ENCODE measurements at places on chromosomes 6 and 20. TPM values are rescaled to one million over a fixed set of nuclear protein-coding genes. Genes with fewer than 3 reads are reported as not detected.

DNA sequence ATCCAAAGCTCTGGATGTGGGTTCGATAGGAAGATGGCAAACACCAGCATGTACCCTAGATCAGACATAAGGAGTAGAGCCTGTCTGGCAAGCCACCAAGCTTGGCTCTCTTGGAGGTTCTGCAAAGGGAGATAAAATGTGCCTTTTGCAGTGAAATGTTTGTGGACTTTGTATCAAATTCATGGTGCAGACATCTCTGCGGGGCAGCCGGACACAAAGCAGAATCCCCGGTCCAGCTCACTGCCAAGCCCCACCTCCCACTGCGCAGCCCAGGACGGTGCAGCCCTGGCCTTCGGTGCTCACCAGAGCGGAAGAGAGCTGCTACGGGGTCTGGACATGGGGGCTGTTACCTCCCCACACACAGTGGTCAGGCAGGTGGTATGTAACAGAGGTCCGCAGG is 333.6 kb upstream of the JARID2 start:
- DNase-seq: no peak

- no peak for DNase-seq
Measured at GRCh38 chr6:152585236-152585635, 51.9 kb downstream of the SYNE1 start.

GRCh38 chr6:87938287-87938686 is 109.4 kb upstream of the SPACA1 start:
- no peak for DNase-seq

GRCh38 chr6:37477191-37477590 is 22.5 kb downstream of the CCDC167 start:
- DNase-seq: no peak

DNA sequence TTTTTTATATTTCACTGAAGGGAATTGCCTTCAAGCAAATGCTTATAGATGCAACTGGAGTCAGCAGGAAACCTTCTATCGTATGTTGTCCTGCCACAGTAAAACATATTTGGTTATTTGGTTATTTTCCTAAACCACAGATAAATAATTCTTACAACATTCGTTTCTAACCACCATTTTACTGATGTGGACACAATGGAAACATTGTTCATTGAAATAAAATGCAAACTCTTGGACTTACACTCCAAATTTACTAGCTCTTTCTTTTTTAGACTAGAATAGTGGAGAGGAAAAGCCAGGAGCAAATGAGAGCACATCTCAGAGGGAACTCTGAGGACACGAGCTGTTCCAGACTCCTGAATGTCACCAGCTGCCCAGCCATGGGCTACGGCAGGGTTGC is 114.8 kb downstream of the RPS12 start:
- DNase-seq: no peak

DNA sequence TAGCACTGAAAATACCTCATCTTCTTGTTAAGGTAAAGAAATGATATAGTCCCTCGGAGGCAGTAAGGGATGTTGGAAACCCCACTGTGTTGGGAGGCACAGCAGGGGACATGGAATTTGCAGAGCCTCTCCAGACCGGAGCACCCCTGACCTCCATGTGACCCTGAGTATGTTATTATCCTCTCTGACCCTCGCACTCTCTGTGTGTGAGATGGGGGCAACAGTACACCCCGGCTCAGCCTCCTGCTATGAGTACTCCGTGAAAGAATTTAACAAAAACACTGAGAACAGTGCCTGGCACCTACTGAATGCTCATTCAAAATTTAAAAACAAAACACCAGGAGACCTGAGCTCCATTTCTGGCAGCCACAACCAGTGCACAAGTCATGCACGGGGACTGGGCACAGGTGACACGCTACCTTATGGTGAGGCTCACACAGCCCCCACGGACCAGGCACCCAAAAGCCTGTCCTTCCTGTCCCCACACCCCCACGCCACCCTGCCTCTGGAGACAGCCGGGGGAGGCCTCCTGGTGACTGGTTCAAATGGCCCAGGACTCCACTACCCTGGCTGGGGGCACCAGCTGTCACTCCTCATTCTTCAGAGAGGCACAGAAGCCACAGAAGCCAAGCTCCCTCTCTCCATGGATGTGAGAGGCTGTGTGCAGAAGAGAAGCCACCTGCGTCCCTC is 6.1 kb downstream of the NINL start:
- no peak for DNase-seq

GRCh38 chr6:22765015-22765414 is 195.6 kb downstream of the HDGFL1 start:
- DNase-seq: no peak

DNA sequence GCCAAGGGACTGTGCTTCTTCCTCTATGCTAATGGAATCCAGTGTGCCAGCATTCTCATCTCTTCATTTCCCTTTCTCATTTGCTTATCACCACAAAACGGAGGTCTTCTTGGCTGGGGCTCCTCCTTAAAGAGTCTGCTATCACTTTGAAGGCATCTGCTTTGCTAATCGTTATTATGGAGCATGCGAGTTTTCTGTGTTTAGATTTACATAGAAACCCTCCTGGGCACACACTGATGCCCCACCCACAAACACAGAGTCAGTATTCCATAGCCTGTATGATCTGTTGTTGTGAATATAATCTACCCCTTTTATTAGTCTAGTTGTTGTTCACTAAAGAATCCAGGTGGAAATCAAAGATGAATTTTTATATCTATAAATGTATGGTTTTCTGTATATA is 83.4 kb upstream of the XRN2 start:
- no peak for DNase-seq

DNA sequence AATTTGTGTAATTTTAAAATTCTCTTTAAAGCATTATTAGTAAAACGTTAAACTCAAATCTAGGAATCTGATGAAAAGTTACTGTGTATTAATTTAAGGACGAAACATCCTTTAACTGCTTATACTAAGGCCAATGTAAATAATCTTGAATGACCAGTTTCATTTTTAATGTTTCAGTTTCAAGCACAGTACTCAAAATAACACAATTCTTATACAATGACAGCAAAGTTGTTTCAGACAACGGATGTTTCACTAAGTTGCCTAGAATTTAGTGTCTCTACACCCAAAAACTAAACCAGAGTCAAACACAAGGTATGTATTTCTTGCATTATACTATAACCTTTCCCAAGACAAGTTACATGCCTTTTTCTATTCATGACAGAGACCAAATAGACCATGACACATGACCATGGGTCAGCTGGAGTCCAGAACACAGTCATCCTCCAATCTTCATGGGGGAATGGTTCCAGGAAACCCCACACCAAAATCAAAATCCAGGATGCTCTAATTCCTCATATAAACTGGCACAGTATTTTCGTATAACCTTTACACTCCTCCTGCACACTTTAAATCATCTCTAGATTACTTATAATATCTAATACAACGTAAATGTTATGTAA is 7.7 kb downstream of the PHIP start:
- no peak for DNase-seq

DNA sequence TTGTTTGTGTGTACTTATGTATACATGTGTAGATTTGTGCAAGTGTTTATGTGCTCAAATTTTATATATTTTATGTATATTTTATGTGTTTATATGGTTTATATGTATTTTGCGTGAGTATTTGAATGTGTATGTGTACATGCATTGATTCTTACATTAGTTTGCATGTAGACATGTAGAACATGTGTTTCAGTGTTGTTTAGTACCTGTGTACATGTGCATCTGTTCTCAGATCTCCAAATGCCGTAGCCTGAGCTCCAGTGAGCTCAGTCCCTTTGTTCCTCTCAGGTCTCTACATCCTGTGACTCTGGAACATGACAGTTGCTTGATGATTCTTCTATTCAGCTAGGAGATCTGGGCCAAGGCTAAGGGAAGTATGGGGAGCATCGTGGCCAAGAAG is 4.5 kb upstream of the DEFB119 start:
- no peak for DNase-seq

DNA sequence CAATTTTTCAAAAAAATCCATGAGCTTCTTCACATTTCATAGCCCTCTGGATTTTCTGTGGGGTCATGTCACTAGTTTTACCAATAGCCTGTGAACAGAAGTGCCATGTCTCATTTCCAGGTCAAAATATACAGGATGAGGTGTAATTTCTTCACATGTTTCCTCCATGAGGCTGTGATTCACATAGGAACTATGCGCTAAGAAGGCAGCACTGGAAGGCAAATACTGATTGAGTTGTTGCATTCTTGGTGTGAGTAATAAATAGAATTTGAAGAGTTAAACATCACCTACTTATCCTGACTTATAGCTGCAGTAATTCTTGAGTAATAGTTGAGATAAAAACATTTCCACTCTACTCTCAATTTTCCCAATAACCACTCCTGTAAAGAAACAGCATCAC is 442.3 kb downstream of the HAO1 start:
- no peak for DNase-seq

- DNase-seq: no peak
Measured at GRCh38 chr6:137233911-137234863, 15.0 kb upstream of the IFNGR1 start.

- no peak for DNase-seq
Measured at GRCh38 chr6:129393654-129394053, 316.3 kb downstream of the ARHGAP18 start.

GRCh38 chr6:137766596-137767370 is 100.3 kb upstream of the TNFAIP3 start:
- no peak for DNase-seq

- DNase-seq: no peak
Measured at GRCh38 chr6:143961066-143961465, 47.0 kb downstream of the PLAGL1 start.

DNA sequence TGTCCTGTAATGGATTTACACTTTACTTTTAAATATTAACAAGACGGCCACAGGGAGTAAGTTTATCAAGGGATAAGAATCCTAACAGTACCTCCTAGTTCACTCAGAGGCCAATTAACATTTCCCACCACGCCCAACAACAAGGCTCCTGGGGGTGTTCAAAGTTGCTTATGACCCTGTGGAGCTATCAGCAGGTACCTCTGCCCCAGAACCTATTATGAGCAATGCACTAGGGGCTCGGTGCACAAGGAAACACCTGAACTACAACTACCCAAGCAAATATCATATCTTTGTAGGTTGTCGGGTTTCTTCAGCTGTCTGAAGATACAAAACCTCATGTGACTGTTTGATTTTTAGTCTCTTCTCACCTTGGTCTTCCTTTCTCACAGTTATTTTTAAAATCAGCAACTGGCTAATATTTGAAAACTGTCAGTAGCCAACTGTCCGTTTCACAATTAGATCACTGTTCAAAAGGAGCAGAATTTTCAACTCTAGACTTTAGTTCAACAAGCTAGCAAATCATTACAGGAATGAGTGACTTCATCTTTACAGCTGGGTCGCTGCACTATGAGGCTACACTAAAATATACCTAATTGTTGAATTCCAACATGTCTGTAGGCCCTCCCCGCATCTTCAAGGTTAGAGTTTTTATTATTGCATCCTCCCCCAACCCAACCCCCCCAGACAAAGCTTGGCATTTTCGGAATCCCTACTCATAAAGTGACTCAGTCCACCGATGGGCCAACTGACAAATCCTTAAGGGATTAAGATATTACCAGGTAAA is 38.1 kb downstream of the B4GALT5 start:
- no peak for DNase-seq

GRCh38 chr6:157823528-157824370 is 703 bp downstream of the SNX9 start:
- peak; percentile 48 for DNase-seq

- no peak for DNase-seq
Measured at GRCh38 chr20:4406627-4407026, 315.1 kb upstream of the PRND start.

- DNase-seq: no peak
Measured at GRCh38 chr20:53030061-53030460, 57.9 kb downstream of the TSHZ2 start.

- DNase-seq: no peak
Measured at GRCh38 chr6:107833136-107833535, 9.0 kb upstream of the SCML4 start.

GRCh38 chr20:2219481-2220006 is 76.3 kb upstream of the TGM3 start:
- DNase-seq: no peak

DNA sequence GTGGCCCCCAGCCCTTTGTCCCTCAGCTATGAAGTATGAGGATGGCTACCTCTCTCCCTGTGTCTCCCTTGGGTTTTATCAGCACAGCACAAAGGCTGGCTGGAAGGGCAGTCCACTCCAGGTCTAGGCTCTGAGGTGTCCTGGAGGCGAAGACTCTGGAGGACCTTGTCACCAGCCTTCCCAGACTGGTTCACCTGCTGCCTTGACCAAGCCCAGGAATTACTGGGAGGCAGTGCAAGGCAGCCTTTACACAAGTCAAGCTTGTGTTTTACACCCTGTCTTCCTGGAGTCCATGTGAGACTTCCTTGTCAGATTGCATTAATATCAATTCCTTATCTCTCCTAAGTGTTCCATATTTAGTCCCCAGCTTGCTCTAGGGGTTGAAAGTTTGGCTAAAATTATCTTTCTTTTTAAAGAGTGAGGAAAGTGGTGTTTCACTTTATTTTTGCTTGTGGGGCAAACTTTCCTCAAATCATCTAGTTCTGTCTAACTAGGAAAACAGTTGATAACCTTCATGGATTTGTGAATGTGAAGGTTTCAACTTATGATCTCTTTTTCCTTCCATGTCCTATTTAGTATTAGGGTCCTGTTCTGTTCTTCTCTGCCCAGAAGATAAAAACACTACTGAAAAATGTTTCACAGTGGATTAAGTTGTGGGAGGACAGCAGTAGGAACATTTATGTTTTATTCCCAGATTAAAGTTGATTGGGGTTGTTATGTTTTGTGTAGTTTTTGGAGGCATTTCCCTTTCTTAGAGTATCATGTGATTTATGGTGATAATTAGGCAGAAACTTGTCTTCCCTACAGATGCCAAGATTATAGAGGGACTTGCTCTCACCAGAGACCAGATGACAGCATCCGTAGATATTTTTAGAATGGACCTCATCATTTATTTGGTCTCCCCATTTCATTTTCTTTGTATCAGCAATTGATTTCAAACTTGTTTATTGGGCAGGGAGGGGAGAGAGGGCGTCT is 114.8 kb downstream of the FOXO3 start:
- DNase-seq: no peak

- no peak for DNase-seq
Measured at GRCh38 chr6:54697424-54697823, 149.1 kb upstream of the FAM83B start.

GRCh38 chr6:39901670-39902069 is 32.6 kb downstream of the MOCS1 start:
- DNase-seq: no peak

GRCh38 chr6:120779441-120779840 is 554.8 kb downstream of the TBC1D32 start:
- no peak for DNase-seq

DNA sequence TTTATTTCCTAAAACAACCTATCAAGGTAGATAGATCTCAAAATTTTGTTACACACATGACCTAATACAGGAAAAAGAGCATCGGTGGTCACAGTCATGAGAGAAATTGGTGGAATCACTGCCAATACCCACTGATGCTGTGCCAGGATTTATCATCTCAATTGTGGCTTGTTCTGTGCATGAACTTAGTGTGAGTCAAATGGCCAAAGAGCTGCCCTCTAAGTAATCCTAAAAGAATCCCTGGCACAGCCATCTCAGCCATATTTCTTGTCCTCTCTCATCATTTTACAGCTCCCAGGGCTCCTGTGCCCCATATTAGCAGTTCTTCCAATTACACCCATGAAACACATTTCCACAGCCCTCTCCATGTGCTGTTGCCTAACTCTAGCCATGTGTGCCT is 6.1 kb downstream of the GSTA5 start:
- DNase-seq: no peak

The SNX9 gene
- total RNA-seq: 38.9 TPM

The C6orf132 gene
- not detected for total RNA-seq

The ULBP2 gene
- total RNA-seq: 2.8 TPM

The THBD gene
- 1.1 TPM for total RNA-seq

The LY6G6D gene
- not detected for total RNA-seq

The BMP5 gene
- not detected for total RNA-seq
